GDM1 (cell line): ENCODE measurements at places on chromosomes 16 and 17.

GRCh38 chr17:58311429-58311894, 17.1 kb downstream of the TSPOAP1 start:
- no peak for DNase-seq

DNA sequence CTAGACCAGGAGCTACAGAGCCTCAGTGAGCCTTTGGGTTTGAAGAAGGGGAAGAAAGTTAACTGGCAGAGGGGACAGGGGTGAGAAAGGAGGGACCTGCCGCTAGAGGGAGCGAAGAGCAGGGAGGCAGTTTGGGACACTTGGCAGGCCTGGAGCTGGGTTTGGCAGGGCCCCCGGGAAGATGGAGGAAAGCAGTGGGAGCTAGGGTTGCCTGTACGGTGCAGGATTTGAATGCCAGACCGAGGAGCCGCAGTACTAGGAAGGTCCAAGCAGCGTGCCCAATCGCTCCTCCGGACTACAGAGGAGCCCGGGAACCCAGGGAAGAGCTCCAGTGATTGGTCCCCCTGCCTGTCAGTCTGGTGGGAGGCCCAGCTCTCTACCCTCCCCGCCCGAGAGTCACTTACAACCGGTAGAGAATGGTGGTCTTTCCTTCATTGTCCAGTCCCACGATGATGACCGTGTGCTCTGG, 1.3 kb downstream of the ARL5C start:
- DNase-seq: peak; percentile 78

- no peak for DNase-seq
Measured at GRCh38 chr17:74814453-74814852, 38.3 kb upstream of the NAT9 start.

- no peak for DNase-seq
Measured at GRCh38 chr16:71430744-71431143, 11.1 kb downstream of the TLE7 start.

DNA sequence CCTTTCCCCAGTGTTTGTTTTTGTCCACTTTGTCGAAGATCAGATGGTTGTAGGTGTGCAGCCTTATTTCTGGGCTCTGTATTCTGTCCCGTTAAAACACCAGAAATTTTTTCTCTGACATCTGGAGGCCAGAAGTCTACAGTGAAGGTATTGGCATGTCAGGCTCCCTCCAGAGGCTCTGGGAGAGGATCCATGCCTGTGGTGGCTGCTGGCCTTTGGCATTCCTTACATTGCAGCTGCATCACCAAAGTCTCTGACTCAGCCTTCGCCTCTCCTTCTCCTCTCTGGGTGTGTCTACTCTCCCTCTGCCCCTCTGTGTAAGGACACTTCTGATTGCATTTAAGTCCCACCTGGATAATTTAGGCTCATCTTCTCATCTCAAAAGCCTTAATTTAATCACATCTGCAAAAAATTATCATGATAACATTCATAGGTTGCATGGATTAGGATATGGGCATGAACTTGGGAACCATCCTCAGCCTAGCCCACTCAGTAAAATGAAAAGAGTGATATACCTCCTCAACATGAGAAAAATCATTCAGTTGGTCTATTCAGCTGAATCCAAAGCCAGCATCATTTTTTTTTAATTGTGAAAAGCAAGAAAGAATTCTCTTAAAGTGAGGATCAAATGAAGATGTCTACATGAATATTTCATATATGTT, 78.0 kb downstream of the MAP2K6 start:
- DNase-seq: no peak

DNA sequence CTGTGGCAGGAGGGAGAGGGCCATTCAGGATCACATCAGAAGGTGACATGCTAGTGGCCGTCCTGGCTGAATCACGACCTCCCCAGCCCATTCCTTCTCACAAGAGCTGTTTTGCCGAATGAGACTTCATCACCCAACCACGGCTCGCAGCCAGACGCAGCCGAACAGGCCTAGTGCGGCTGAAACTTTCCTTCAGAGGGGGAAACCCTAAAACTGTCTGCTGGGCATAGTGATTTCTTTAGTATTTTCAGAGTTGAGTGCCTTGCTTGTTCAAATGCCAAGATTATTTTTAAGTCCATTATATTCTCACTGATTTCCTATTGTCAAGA, 343.7 kb downstream of the CPPED1 start:
- no peak for DNase-seq

GRCh38 chr17:60491771-60492170, 34.3 kb downstream of the APPBP2 start:
- DNase-seq: no peak

DNA sequence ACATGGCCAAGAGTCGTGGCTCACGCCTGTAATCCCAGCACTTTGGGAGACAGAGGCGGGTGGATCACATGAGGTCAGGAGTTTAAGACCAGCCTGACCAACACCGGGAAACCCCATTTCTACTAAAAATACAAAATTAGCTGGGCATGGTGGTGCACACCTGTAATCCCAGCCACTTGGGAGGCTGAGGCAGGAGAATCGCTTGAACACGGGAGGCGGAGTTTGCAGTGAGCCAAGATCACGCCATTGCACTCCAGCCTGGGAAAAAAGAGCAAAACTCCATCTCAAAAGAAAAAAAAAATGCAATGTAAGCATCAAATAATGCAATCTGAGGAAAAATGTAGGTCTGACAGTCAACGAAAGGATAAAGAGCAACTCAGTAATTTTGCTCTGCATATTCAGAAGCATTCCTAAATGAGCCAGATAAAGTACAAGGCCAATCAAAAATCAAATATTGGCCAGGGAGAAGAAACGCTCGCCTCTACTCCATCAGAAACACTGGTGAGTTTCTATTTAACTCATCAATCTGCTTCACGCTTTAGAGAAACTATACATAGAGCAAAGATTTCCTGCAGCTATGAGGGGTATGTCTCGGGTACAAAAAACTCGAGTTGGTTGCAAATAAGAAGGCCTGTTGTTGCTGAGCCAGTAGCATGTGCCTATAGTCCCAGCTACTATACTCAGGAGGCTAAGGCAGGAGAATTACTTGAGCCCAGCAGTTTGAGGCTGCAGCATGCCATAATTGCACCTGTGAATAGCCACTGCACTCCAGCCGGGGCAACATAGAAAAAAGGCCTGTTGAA, 3.7 kb downstream of the TXNDC11 start:
- no peak for DNase-seq

- no peak for DNase-seq
Measured at GRCh38 chr16:66372898-66373155, 6.3 kb downstream of the CDH5 start.

GRCh38 chr17:67377488-67378453, 690 bp downstream of the PITPNC1 start:
- no peak for DNase-seq

GRCh38 chr17:7750321-7750821, 32.8 kb downstream of the DNAH2 start:
- DNase-seq: no peak

GRCh38 chr16:71537643-71538042, 11.4 kb downstream of the CHST4 start:
- no peak for DNase-seq

- no peak for DNase-seq
Measured at GRCh38 chr17:44846206-44846605, 1.5 kb upstream of the HIGD1B start.

DNA sequence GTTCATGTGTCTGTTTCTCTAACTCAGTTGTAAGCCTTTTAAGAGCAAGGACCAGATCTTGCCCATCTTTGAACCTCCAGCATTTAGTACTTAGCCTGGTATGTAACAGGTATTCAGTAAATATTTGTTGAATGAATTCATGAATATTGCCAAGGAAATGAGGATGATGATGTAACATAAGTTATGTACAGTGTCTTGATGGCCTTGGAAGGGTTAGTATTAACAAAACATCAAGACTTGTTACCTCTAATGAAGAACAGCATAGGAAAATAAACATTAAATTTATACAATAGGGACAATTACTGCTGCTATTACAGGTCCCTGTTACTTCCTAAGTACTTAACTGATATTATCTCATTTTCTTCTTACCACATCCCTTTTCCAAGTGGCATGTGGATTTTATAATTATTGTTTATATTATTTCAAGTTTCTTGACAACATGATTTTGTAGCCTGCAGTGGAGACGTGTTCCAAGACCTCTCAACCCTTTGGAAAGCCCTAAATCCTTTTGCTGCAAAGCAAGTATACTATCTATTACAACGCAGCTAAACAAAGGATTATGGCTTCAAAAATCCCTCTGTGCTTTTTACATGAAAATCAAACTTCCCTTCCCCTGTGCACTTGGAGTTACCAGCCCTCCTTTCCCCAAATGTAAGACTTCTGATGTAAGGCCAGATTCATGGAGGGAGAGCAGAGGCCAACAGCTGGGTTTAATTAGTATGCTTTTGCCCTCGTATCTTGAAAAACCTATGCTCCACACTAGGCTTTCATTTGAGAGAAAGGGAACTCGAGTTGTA, 77.4 kb upstream of the SMIM36 start:
- no peak for DNase-seq

DNA sequence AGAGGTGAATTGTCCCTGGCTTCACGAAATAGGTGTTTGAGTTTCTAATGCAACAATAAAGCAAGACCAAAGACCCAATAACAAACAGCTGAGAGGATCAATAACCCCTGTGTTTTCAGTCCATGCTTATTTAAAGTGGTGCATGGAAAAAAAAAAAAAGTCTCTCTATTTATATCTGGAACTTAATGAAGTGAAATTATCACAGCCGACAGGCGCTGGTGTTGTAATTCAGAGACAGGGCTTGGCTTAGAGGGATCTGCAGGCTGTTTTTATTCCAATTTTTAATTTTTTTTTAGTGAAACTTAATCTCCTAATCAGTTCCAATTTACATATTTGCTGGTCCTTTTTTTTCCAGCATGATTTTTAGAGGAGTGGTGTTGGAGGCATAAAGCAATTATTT, 858.2 kb upstream of the SOX9 start:
- DNase-seq: no peak

- no peak for DNase-seq
Measured at GRCh38 chr17:73972901-73973300, 230.6 kb upstream of the RPL38 start.

DNA sequence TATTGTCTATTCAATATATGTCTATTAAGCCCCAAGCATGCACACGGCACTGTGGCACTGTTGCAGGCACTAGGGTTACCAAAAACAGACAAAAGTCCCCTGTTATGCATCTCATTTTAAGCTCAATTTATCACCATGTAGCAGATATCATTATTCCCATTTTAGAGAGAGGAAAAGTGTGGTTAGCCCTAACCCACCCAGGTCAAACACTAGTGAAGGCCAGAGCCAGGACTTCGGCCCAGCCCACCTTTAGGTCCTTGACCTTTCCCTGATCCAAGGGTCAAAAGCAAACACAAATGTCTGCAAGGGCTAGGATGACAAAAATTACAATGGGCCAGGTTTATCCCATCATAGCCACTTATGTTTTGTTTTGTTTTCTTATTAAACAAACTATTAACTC, 130.3 kb upstream of the NUDT7 start:
- no peak for DNase-seq

DNA sequence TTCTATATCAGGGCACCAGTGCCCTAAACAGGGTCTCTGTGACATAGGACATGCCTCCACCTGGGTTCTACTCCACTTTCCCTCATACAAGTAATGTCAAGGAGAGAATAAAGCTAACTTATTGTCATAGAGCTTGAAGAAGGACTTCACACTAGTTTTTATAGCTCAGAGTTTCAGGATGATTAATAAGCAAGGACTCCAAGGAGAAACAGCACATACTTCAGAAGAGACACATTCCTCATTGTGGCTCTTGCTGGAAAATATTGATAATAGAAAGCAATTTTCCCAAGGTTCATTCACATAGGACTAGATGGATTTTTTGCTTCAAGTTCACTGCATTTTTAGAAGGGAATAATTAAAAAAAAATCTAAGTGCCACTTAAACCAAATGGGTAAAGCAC, 133.3 kb downstream of the CA10 start:
- no peak for DNase-seq

DNA sequence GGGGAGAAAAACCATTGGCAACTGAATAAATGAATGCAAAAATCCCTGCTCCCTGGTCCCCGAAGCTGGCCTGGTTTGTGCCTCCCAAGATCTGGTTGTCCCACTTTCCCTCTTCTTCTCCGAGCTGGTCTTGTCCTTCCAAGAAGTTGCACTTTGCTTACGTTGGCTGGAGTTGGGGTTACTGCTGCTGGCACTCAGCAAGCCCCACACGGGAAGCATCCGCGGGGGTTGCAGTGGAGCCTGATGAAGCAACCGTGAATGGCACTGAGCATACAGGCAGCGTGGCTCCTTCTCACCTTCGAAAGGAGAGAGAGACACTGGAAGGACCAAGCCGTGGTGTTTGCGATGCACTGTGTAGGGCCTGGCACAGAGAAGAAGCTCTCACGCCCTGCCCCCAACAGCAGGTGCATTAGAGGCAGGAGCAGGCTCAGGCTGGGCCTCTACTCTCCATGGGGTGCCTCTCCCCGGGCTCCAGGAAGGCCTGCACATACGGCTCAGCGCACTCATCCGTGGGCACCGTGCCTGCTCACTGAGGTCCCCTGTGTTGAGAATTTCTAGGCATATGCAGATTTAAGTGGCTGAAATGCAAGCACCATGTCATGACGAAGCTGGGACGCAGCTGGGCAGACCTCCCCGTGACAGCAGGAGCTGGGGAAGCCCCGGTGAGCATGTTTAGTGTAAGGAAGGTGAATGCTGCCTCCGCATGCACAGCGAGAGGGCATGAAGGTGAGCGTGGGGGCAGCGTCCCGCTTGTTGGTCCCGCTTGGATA, 12.1 kb downstream of the CA5A start:
- DNase-seq: no peak

GRCh38 chr17:81003711-81004475, 12.3 kb downstream of the CHMP6 start:
- DNase-seq: no peak

DNA sequence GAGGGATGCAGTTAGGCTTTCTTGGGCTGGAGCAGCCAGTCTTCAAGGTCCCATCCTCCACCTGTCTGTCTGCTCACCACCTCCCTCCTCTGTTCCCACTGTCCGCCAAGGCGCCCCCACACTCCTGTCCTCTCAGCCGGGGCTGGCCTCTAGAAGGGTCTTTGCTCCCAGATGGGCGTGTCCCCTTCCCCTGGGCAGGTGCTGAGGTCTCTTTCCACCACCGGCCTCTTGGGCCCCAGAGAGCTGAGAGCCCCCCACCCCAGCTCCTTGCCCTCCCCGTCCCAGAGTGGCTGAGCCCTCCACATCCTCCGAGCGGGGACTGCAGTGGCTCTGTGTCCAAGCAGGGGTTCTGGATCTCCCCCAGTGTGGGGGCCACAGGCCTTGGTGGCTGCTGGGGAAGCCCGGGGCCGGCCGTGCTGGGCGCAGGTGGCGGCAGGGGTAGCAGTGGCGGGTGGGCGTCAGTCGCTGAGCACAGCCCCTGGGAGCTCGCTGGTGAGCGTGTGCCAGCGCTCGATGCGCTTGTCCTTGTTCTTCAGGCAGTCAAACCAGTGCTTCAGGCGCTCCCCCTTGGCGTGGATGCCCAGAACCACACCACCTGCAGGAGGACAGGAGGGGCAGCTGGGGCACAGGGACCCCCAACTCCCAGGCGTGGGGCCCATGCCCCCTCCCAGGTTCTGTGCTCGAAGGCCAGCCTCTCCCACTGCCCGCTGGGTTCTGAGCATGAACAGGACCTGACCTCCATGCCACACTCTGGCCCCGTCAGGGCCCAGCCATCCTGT, 9.8 kb downstream of the SCGB1C2 start:
- DNase-seq: no peak

GRCh38 chr16:4461250-4462085, 13.0 kb downstream of the NMRAL1 start:
- no peak for DNase-seq
